ENCODE measurements at places on chromosomes 6 and 20.

GRCh38 chr20:531608-532007 is 12.0 kb downstream of the CSNK2A1 start:
- no peak for DNase-seq

- no peak for DNase-seq
Observed at GRCh38 chr20:24734139-24734538, 214.9 kb upstream of the CST7 start.

GRCh38 chr6:108119769-108120141 is 45.2 kb upstream of the OSTM1 start:
- DNase-seq: no peak

GRCh38 chr20:18007534-18008292 is 38.9 kb downstream of the MGME1 start:
- DNase-seq: no peak

- no peak for DNase-seq
Observed at GRCh38 chr6:44782892-44783291, 395.4 kb downstream of the CDC5L start.

DNA sequence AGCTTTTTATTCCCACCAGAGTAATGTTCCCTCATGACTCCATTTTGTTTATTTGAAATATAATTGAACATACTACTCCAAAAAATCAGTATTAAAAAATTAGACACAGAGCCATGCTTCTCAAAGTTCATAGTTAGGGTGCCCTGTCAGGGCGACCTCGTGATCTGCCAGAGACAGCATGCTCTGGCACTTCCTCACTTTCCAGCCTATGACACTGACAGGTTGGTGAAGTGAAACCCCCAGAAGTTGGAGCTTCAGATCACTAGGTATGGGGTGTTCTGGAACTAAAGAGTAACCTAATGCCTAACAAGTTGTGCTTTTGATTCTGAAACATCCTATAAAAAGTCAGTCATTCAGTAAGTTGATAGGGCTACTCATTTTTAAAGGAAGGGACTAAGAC is 93.0 kb downstream of the TBC1D7 start:
- DNase-seq: no peak

GRCh38 chr20:60904730-60905129 is 347.3 kb upstream of the CDH4 start:
- no peak for DNase-seq

GRCh38 chr6:31794866-31795615 is 511 bp downstream of the VARS1 start:
- DNase-seq: no peak

DNA sequence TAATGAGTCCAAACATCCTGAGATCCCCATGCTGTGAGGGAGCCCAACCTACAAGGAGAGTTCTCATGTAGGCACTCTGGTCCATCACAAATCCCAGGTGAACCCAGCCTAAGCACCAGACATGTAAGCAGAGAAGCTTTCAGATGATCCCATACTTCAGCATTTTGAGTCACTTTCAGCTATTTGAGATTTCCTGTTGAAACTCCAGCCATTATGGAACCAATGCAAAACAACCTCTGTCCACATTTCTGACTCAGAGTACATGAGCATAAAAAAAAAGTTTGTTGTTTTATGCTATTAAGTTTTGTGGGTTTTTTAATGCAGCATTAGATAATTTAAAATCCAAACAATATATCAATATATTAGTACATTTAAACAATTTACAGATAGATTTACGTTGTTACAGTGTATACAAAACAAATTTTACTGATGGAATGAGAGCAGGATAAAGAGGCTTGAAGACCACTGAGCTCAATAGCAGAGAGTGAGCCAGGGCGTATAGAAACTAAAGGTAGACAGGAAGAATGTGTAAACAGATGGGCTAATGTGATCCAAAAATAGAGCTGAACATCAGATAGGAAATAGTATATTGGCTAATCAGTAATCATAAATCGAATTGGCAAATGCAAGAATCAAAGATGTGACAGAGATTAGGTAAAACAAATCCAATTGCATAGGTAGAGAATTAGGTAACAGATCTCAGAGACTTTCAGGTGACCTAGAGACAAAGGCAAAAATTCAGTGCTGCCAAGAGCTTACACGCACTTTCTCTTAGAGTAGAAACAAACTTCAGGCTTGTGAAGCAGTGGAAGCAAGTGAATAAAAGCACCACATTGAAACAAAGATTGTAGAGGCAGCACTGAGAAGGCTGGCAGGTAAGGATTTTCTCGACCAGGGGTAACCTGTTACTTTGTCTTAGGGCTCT is 36.2 kb upstream of the PLCB1 start:
- DNase-seq: no peak
